ENCODE measurements at places on chromosomes 2 and 18.

DNA sequence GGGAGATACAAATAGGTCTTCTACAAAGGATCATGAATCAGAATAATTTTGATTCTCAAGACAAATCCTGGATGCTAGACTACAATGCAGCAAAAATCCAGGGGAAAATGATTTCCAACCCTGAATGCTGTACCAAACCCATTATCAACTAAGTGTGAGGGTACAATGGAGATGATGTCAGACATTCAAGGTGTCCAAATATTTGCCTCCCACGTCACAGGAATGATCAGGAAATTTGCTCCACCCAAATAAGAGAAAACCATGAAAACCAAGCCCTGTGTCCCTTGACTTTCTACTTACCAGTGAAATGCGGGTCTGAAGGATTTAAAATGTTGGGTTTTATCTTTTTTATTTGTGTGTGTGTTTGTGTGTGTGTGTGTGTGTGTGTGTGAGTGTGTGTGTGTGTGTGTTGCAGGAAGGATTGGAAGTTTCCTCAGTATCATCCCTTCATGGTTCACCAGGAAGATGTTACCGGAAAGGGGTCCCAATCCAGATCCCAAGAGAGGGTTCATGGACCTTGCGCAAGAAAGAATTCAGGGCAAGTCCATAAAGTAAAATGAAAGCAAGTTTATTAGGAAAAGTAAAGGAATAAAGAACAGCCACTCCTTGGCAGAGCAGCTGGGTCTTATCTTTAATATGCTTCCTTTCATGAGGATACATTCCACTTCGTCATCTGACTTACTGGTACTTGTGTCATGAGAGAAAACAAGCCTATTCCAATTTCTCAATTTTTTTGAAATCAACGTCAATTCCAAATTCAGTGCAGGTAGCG lies 61.1 kb upstream of the ID2 start:
- no peak for DNase-seq

GRCh38 chr18:32093523-32093922 lies 1.8 kb downstream of the RNF138 start:
- DNase-seq = no peak

- no peak for DNase-seq
Observed at GRCh38 chr2:100248044-100248330, 74.3 kb downstream of the LONRF2 start.

GRCh38 chr2:191108331-191108730 lies 42.5 kb downstream of the STAT4 start:
- no peak for DNase-seq

DNA sequence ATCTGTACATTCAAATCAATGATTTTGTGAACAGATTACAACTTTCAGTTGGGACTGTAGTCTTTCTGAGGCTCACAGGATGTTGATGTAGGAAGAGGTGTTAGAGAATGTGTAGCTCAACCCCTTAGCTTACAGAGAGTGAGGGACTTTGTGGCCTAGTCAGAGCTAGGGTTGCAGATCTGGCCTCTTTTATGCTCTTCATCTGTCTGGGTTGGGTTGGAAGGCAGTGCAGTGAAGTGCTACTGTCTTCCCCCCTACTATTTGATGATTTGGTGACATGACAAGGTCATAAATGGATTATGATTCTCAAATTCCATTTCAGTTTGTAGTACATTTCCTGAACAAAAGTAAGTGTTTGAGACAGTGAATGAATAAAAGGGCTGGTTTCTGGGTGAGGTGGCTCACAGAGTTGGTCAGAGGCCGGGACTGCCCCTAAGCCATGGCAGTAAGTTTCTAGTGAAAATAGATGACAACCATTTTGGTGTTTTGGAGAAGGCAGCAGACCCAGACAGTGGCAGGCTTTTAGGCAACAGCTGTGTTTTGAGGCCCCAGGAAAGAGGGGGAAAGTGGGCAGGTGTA lies 21.6 kb downstream of the MAP4K4 start:
- no peak for DNase-seq

Measured in RPMI7951 (cell line).